ENCODE measurements at places on chromosomes 3 and 15.

- no peaks in the 10 kb centered on the region for H3K36me3 ChIP-seq
- H3K4me3 ChIP-seq, result no peak overlapping the region
- no peaks in the 10 kb centered on the region for H3K4me1 ChIP-seq
- no peaks in the 10 kb centered on the region for H3K27me3 ChIP-seq
Measured at GRCh38 chr15:25241241-25241801, 197.5 kb downstream of the UBE3A start.

GRCh38 chr15:39543651-39544050 lies 37.2 kb upstream of the THBS1 start:
- no peaks in the 10 kb centered on the region for H3K27me3 ChIP-seq
- peak; percentile 32 for DNase-seq
- no peak overlapping the region for H3K27ac ChIP-seq
- no peaks in the 10 kb centered on the region for H3K36me3 ChIP-seq
- no peak overlapping the region for H3K4me3 ChIP-seq
- H3K4me1 ChIP-seq, result peaks cover 10% of the 10 kb centered on the region

- H3K36me3 ChIP-seq, result no peaks in the 10 kb centered on the region
- H3K27me3 ChIP-seq, result no peaks in the 10 kb centered on the region
- no peak overlapping the region for H3K4me3 ChIP-seq
- H3K4me1 ChIP-seq, result no peaks in the 10 kb centered on the region
- no peak for DNase-seq
Measured at GRCh38 chr3:153666991-153667740, 454.0 kb upstream of the ARHGEF26 start.

GRCh38 chr3:144593881-144594280 lies 622.3 kb downstream of the DIPK2A start:
- H3K27ac ChIP-seq, result no peak overlapping the region
- H3K27me3 ChIP-seq, result no peaks in the 10 kb centered on the region
- no peaks in the 10 kb centered on the region for H3K36me3 ChIP-seq
- H3K4me3 ChIP-seq, result no peak overlapping the region
- no peak for DNase-seq

- no peak overlapping the region for H3K27ac ChIP-seq
- no peaks in the 10 kb centered on the region for H3K36me3 ChIP-seq
- H3K27me3 ChIP-seq, result no peaks in the 10 kb centered on the region
- no peak overlapping the region for H3K4me3 ChIP-seq
- H3K4me1 ChIP-seq, result no peaks in the 10 kb centered on the region
- DNase-seq, result no peak
Measured at GRCh38 chr3:151407928-151408327, 23.4 kb upstream of the P2RY12 start.
